Inflammatory macrophage treated with lipopolysaccharide for 4 hours (primary cell): ENCODE measurements at places on chromosomes 7 and 10.
A peak's percentile ranks its signal among the peaks of the same experiment; 100 is the strongest.

DNA sequence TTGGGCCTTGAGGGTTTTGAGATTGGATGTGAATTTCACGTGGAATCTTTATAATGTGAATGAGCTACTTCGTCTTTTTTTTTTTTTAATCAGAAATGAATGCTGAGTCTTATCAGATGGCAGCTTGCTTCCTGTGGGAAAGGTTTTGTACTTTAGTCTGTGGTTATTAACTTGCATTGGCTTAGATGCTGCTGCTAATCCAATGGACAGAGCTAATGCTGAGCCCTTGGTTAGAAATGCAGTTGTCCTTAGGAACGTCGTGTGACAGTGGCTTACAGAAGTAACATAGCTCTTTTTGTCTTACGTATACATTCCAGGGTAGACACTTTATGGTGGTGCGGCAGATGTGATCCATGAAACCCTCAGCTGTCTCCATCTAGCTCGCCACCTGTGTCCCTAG lies 32.8 kb downstream of the ADCY1 start:
- DNase-seq, result no peak

DNA sequence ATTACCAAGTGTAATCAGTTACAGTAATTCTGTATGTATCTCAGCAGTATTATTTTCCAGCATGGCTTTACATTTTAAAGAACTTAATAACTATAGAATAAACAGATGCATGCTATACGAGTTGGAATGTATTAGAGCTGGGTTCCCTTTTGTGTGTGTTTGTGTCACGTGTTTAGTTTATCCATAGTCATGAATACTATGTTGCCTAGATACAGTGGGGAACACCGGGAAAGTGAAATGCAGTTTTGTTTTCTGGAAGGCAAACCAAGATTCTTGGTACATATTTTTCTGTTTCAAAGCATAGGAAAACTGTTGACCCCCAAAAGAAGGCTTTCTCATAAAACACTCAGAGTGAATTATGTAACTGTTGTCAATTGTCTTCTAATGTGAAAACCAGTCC lies 119.0 kb downstream of the FANK1 start:
- no peak for DNase-seq

- no peak for DNase-seq
These were observed 58.7 kb upstream of the GDF10 start for GRCh38 chr10:47241256-47241655.

- DNase-seq, result no peak
These were observed 83.4 kb upstream of the TNRC18 start for GRCh38 chr7:5507013-5507412.

DNA sequence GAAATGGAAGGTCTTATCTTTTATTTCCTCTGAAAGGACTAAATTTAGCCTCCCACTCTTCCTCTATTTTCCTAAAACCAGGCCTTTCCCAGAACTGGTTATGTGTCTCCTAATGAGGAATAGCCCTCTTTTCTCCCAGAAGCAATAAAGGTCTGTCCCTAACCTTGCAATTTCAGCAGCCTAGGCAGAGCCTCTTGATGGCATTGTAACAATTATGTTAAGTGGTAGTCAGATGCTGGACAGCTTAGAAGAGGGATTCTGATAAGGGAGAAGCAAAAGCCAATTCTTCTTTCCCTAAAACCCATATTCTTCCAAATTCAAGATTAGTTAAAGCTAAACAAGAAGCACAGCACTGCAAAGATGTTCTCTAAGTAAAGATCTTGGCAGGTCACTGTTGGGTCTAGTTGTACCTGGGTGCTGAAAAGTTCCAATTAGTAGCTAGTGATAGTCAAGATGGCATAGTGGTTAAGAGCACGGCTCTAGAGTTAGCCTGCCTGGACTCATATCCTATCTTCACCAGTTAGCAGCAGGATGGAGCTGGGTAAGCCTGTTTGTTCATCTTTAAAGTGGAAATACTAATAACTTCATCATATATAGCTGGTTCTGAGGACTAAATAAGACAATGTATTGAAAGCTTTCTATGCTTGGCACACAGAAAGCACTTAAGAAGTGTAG lies 14.3 kb upstream of the KCNIP2 start:
- DNase-seq, result no peak

DNA sequence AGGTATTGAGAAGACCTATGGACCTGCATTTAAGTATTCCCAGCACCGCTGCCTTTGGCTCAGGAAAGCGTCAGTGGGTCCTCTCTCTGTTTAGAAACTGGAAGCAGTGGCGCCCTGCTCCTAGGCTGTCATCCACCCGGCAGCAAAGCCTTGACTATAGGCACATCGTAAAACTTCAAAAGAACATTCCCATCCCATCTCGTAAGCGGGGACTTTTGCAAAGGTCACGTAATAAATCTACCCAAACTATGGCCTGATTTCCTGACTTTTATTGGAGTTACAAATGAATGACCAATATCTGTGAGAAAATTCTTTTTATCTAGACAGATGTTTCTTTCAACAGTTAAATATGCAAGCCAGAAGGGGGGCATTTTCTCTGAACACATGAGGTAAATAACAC lies 115.8 kb upstream of the TCERG1L start:
- no peak for DNase-seq

DNA sequence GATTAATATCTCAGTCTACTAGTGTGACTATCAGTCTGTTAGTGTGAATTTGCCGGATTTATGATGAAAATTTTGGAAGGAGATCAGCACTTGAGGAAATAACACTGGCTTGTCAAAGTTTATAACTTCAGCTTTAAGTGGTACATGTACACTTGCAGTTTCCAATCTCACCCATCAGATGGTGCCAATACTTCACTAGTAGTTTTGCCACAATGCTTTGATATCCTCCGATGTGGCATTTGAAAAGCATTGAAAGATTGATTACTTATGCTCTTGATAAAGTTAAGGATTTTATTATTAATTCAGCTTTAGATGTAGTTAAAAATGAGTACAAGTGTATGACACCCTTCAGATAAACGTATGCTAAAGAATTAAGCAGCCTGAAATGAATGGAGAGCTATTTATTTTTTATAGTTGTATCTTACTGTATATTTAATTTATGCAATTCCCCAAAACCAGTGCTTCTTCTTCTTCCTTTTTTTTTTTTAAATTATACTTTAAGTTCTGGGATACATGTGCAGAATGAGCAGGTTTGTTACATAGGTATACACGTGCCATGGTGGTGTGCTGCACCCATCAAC lies 98.2 kb downstream of the ANLN start:
- DNase-seq, result peak; percentile 69

DNA sequence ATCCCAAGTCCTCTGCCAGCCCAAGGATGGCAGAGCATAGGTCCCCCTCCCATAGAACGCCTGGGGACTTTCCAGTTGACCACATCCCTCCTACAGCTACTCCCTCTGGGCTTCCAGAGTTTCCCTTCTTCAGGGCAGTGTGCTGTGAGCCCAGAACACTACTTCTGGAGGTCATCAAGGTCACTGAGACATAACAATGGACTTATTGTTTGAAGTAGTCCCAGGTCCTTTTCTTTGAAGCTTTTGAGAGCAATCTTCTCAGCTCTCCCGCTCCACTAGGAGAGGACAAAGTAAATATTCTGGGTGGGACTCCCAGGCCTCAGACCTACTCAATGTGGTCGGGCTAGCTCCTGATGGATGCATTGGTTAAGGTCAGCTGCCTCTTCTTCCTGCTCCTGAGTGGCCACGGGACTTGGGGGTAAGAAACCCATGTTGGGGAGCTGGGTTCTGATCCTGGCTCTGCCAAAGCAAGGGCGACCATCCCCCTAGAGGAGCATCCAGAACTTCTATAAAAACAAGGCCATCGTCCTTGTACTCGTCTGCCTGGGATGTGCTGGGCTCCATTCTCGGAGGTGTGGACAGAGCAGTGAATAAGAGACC lies 83.5 kb upstream of the DDC start:
- no peak for DNase-seq
